Placental epithelial cell (primary cell): ENCODE measurements at places on chromosomes 5 and 9. TPM values are rescaled to one million over a fixed set of nuclear protein-coding genes. Genes with fewer than 3 reads are reported as not detected.

Gene OR2V2
- total RNA-seq = not detected in 2 replicates

Gene PDLIM4
- total RNA-seq = 39.3 and 132 TPM in 2 replicates

Gene IFNA13
- total RNA-seq = under 0.01 TPM in 1 of 2 replicates, not detected in the other

Gene POU5F2
- 1.4 and 2.0 TPM in 2 replicates for total RNA-seq

Gene TAS2R1
- total RNA-seq = under 0.01 and 0.76 TPM in 2 replicates

Gene PRDM9
- not detected in 2 replicates for total RNA-seq

Gene TLX3
- total RNA-seq = 0.22 TPM in 1 of 2 replicates, not detected in the other
